AG08395 (cell line): ENCODE measurements at places on chromosomes 16 and 17.

- peak; percentile 12 for DNase-seq
These were observed 203.8 kb upstream of the HSBP1 start for GRCh38 chr16:83603723-83604570.

- DNase-seq, result no peak
These were observed 145.7 kb downstream of the RBFOX3 start for GRCh38 chr17:79465011-79465680.

DNA sequence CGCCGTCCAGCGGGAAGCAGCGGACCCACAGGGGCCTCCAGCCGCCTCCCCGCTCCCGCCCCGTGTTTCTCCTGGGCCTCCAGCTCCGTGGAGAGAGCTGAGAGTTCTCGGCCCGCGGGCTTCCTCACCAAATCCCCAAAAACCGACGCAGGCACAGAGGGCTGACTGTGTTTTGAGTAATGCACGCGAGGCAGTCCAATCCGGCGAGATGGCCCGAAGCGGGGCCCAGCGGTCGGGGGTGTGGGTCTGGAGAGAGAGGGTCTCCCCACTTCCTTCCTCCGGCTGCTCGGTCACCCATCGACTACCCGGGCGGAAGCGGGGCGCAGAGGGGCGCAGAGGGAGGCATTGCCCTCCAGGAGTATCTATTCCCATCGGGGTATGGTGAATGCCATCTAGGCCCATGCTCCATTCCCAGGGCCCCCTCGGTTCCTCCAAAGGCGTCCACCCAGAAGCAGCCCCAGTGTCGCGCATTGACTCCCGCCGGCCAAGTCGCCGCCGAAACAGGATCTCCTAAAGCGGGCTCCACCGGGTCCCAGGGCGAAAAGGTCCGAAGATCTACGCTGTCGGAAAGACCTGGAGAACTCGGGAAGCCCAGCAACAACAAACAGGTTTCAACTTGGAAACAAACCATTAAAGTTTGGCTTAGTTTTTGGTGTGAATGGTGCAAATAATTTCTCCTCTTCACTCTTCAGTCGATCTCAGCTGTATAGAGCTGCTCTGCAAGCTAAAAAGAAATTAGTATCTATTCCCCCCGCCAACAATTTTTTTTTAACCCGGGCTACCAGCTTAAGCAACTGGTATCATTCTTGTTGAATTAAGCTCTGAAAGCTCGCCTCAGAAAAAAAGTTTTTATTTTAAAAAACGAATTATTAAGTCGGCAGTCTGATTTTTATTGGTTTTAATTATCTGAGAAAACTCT, 19.2 kb upstream of the HOXB13 start:
- no peak for DNase-seq

GRCh38 chr16:58048494-58049231, 23.1 kb downstream of the MMP15 start:
- no peak for DNase-seq
